ENCODE measurements at places on chromosomes 7 and 10.

DNA sequence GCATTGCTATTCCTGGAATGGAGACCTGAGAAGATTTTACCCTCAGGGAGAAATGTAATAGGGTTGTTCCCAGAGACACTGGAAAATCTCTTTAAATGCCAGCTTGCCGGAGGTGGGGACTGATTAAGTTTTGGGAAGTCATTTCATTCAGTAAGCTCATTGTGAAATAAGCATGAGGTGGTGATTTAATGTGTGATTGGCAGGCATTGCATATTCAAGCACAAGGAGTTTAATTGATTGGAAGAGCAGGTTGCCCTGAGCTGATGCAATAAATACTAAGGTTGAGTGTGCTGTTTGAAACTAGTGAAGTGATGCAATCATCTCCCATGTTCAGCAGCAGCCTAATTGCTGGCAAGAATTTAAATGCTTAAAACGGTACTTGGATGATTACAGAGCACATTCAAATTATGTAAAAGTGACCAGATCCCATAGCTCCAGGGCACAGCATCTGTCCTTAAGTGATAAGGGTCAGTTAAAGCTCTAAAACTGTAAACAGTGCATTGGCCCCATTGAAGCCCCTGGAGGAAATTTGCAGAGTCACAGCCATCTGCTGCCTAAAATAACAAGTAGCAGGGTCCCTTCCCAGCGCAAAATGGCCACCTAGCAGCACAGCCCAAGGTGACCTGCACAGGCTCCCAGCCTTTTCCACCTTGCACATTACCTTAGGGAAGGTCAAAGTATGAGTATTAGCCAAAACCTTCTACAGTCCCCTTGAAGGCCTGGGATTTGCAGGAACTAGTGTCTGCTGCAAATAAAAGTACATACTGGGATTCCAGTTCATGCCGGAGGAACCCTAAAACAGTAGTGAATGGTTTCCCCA, 92.1 kb downstream of the CCDC71L start:
- peak; percentile 83 for DNase-seq

GRCh38 chr7:2687338-2687869, 598 bp upstream of the AMZ1 start:
- no peak for DNase-seq

- no peak for DNase-seq
Measured at GRCh38 chr10:57168611-57169240, 807.7 kb upstream of the ZWINT start.

DNA sequence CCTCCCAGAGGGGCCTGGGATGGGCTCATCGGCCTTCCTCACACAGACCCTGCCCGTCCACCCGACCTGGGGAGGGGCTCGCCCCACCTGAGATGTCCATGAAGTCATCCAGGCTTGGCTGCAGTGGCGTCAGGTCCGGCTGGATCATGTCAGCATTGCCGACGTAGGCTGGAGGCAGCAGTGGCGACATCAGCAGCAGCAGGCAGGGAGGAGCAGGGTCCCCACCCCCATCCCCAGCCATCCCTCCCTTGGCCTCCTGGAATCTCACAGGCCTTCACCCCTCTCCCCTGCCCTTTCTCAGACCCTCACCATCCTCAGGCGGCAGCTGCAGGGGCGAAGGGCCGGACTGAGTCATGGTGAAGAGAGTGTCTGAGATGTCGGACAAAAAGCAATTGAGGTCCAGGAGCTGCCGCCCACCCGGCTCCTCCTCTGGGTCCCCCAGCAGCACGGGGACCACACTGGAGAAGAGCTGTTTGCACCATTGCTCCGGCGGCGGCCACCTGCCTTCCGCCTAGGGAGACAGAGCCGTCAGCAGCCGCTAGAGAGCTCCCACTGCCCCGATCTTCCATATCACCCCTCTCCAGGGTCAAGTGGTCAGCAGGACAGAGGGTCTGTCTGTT, 18.6 kb downstream of the MLXIPL start:
- DNase-seq = no peak

- DNase-seq = no peak
Measured at GRCh38 chr7:151008511-151009323, 15.6 kb downstream of the ATG9B start.

DNA sequence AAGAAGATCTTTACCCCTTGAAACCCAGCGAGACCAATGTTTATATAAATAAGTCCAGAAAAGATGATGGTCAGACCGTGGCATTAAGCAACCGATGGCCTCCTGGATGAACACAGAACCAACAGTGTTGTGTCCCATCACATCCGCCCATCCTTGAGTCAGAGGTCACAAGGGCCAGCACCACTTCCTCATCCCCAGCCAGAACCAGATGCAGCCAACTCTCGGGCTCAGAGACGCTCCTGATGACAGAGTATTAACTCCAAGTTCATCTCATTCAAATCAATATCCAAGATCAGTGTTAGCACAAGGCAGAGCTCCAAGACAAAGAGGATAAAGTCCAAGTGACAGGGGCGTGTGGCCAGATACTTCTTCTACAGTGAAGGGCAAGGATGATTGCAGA, 63.5 kb downstream of the FAM53B start:
- DNase-seq = no peak

GRCh38 chr7:4185721-4186512, 496.2 kb upstream of the FOXK1 start:
- DNase-seq = no peak

- no peak for DNase-seq
Measured at GRCh38 chr7:92641921-92642511, 51.8 kb upstream of the FAM133B start.

GRCh38 chr10:6988654-6989053, 408.6 kb upstream of the PRKCQ start:
- DNase-seq = no peak

DNA sequence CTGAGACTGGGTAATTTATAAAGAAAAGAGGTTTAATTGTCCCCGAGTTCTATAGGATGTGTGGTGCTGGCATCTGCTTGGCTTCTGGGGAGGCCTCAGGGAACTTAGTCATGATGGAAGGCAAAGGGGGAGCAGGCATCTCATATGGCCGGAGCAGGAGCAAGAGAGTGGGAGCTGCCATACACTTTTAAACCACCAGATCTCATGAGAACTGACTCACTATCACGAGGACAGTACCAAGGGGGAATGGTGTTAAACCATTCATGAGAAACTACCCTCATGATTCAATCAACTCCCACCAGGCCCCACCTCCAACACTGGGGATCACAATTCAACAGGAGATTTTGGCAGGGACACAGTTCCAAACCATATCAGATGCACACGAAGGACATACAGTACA, 199.9 kb upstream of the DPP6 start:
- no peak for DNase-seq

GRCh38 chr7:155291045-155291530, 6.6 kb upstream of the INSIG1 start:
- no peak for DNase-seq

GRCh38 chr10:126842836-126843235, 62.4 kb upstream of the DOCK1 start:
- DNase-seq = no peak

- DNase-seq = no peak
Measured at GRCh38 chr10:123395906-123396305, 241.7 kb downstream of the BUB3 start.

DNA sequence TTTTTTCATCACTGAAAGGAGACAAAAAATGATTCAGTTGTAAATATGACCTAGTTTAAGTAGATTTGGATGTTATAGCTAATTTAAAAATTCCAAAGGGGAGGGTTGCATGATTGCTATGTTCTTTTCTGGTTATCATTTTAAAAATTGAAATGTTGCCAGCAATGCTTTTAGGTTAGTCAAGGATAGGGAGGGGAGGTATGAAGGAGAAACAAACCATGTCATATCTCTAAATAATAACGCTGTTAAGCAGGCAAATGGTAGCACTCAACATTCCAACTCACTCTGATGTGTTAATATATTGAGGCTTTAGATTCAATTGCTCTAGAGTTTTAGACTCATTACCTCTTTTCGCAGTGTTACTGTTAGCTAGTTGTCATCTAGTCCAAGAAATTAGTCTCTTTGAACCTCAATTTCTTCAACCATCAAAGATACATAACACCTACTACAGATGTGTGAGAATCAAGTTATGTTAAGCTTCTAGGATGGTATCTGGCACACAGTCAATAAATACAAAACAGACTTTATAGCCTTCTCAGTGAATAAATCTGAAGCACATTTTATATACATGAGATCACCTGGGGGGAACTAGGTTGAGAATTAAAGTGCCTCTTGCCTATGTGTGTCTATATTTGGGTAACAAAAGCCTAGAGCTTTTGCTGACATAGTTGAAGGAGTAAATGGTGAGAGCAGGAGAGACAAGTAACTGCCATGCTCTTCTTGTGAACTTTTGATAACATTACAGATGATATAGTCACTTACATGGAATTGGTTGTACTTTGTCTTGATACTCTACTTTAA, 124.9 kb downstream of the CSTF2T start:
- DNase-seq = no peak

- DNase-seq = no peak
Measured at GRCh38 chr10:513393-513792, 176.1 kb downstream of the DIP2C start.

DNA sequence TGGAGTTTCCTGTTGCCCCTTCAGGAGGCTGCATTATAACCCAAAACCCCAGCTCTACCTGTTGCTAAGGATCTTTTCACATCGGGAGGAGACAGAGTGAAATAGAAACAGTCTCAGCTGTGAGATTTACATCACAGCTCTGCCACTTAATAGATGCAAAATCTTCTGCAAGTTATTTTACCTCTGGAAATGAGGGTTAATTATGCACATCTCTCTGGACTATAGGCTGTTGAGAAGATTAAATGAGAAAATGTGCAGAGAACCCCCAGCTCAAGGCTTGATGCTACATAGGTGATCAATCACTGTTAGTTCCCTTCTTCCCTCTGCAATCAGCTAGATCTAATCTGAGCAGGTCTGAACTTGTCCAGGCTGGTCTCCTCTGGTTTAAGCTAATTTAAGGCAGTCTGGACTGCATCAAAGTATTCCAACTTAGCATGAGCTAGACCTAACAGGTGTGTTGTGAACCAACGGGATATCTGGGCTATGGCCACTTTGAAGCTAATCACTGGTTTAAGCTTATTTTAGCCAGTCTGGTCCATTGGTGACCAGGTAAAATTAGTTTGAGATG, 8.9 kb upstream of the LRRC18 start:
- DNase-seq = no peak

DNA sequence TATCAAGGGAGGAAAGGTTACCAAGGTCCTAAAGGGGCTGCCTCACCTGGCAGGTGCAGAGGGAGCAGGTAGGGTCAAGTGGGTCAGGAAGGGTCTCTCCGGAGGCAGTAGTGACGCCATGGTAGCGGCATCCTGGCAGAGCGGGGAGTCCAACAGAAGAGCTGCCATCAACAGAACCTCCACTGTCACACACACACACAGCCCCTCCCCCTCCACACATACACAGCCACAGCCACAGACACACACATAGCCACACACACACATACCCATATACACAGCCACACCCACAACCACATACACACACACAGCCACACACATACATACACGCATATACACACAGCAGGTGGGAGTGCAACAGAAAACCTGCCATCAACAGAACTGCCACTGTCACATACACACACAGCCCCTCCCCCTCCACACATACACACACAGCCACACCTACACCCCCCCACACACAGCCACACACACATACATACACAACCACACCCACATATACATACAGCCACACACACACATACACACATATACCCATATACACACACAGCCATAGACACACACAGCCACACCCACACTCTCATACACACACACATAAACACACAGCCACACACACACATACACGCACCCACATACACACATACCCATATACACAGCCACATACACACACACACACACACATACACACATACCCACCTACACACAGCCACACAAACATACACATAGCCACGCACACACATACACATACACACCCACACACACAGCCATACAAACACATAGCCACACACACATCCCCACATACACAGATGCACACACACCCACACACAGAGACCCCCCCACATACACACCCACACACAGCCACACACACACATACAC, 23.1 kb downstream of the KCP start:
- no peak for DNase-seq

DNA sequence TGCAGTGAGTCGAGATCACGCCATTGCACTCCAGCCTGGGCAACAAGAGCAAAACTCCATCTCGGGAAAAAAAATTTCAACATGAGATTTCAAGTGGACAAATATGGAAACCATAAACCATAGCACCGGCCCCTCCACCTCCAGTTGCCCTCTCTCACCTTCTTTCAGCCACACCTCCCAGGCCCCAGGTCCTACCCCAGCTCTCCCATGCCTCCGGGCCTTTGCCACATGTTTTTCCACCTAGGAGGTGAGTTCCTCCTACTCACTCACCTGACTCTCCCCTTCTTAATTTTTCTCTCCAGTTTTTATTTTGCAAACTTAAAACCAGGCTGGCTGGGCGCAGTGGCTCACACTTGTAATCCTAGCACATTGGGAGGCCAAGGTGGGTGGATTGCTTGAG, 13.7 kb upstream of the CLDN4 start:
- DNase-seq = no peak

DNA sequence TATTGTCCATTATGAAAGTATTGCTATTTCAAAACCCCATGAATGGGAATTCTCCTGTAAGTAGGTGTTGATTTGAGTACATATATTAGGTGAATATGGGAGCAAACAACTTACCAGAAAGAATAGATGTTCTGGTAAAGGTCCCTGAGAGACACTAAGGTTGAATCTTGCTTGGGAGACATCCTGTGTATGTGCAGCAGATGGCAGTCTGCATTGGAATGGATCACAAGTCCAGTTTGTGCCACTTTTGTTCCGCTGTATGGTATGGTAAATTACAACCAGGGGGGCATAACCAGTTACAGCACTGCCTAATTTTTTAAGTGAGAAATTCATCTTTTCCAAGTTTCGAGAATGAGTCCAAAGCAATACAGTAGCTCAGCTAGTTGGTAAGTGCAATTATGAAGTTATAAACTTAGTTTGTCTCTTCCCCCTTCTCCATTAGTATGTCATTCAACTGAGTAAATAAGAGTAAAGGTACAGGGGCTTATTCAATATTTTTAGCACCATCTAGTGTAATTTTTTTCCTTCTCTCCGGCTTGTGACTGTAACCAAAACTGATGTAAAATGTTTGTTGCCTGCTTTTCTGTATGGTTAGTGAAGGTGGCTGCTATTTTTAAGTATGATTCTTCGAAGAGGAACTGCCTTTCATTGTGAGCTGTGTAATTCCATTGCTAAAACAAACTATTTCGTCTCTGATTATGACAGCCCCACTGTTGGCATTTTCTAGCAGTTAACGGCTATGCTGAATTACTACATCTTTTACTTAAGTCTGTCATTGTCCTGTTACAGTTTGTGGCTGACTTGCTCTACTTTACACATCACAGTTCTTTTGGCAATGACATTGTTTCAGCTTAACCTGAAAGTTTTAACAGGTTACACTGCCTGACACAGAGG, 2.8 kb downstream of the MCU start:
- no peak for DNase-seq

GRCh38 chr7:27923642-27923980, 183.6 kb downstream of the TAX1BP1 start:
- no peak for DNase-seq

GRCh38 chr10:127332631-127333030, 136.2 kb upstream of the INSYN2A start:
- no peak for DNase-seq

- DNase-seq = no peak
Measured at GRCh38 chr10:61784354-61785133, 117.0 kb upstream of the ARID5B start.

GRCh38 chr7:741191-741671, 14.2 kb upstream of the PRKAR1B start:
- DNase-seq = no peak

- no peak for DNase-seq
Measured at GRCh38 chr10:13100349-13101294, 659 bp downstream of the OPTN start.
